ENCODE measurements at places on chromosomes 16 and 17. TPM values are rescaled to one million over a fixed set of nuclear protein-coding genes. Genes with fewer than 3 reads are reported as not detected.

GRCh38 chr17:5714993-5715392 lies 130.7 kb upstream of the NLRP1 start:
- DNase-seq = no peak

DNA sequence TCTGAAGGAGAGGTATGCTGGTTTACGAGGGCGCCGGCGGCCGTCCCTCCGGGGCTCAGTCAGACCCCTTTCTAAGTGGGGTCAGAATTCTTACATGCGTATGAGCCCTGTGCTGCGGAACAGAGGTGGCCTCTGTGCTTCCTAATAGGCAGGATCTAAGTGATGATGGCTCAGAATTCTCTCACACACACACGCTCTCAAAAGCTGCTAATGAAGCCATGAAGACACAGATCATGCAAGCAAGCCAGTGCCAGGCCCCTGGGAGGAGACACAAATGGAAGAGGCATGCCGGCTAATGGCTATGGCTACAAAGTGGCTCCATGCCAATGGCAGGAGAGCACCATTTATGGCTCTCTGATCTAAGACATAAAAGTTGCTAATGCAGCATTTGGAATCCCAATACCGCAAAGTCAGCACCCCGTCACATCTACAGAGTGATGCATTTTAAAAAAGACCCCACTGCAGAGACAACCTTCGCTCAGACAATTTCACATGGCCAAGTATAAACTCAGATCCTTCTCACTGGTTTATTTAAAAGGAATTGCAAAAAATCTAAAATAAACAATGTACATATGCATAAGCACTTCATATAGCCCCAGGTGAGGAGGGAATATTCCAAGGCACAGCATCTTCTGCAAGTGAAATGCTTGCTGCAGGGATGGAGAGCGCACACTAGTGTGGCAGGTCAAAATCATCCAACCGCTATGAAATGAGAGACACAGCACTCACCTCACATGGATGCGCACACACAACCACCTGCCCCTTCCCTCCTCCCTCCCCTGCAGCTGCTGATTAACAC lies 24.5 kb downstream of the NPLOC4 start:
- no peak for DNase-seq

GRCh38 chr17:42562388-42563142 lies 617 bp downstream of the COASY start:
- DNase-seq = no peak

DNA sequence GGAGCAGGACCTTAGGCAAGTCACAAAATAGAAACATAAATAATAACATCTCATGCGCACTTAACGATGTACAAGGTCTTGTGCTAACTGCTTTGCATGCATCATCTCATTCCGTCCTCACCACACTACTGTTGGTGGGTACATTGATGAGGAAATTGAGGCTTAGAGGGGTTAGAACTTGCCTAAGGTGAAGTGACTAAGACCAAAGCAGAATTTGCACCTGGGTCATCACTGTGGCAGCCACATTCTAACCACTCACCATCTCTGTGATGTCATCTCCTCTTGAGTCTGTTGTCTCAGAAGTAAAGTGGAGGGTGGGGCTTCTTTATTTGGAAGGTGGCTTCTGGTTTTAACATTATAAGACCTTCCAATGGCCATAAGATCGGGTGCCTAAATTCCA lies 20.4 kb upstream of the TRIM25 start:
- no peak for DNase-seq

DNA sequence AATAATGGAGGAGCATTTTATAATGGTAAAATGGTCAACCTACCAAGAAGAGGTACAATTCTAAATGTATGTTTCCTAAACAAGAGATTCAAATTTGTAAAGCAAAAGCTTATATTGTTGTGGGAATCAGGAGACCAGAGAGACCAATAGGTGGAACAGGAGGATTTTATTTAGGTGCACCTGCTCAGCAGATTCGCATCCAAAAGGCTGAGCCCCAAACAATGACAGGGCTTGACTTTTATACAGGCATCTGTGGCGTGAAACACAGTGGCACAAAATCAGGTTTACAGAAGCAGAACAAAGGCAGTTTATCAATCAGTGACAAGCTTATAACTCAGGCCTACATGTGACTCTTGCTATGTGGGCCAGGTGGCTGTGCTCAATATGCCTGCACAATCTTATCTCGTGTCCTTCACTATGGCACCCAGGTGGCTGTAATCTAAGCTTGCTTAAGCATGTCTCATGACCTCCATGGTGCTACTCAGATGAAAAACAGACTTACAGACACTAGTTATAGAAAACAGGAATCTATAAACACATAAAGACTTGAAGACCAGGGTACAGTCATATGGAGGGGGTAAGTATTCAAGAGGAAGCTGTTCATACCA lies 780.2 kb upstream of the CA10 start:
- DNase-seq = no peak

- peak; percentile 53 for DNase-seq
These were observed 237.2 kb downstream of the GSG1L start for GRCh38 chr16:27826081-27826892.

DNA sequence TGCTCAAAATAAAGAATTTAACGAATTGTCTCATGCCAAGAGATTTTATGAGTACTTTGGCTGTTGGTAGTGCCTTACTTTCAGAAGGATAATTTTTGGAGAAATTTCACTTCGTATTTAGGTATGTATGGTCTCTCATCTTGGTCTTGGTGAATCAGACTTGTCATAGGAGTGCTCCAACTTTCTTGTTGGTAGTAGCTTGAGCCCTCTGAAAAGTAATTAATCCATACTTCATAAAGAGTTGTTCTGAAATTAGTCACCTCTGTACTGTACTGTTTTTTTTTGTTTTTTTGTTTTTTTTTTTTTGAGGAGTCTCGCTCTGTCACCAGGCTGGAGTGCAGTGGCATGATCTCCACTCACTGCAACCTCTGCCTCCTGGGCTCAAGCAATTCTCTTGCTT lies 11.6 kb downstream of the ZNRF1 start:
- DNase-seq = no peak

- no peak for DNase-seq
These were observed 17.5 kb downstream of the MTHFSD start for GRCh38 chr16:86537486-86537885.

GRCh38 chr16:55915096-55915827 lies 40.1 kb upstream of the CES5A start:
- no peak for DNase-seq

- DNase-seq = peak; percentile 67
These were observed 222.3 kb downstream of the MSI2 start for GRCh38 chr17:57478478-57479250.

DNA sequence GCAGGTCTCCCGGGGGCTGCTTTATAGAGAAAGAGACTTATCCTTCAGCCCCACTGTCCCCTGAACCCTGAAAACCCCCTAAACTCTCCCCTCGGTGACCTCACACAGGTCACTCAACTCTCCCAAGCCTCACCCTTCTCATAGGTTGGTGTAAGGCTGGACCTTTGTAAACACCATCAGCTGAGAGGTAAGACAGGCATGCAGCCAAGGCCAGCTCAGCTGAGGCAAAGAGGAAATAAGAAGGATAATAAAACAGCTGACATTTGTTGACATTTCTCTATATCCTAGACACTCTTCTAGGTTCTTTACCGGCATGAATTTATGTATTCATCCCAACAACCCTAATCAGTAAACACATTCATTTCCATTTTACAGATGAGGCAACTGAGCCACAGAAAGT lies 134.3 kb downstream of the CCT6B start:
- DNase-seq = no peak

DNA sequence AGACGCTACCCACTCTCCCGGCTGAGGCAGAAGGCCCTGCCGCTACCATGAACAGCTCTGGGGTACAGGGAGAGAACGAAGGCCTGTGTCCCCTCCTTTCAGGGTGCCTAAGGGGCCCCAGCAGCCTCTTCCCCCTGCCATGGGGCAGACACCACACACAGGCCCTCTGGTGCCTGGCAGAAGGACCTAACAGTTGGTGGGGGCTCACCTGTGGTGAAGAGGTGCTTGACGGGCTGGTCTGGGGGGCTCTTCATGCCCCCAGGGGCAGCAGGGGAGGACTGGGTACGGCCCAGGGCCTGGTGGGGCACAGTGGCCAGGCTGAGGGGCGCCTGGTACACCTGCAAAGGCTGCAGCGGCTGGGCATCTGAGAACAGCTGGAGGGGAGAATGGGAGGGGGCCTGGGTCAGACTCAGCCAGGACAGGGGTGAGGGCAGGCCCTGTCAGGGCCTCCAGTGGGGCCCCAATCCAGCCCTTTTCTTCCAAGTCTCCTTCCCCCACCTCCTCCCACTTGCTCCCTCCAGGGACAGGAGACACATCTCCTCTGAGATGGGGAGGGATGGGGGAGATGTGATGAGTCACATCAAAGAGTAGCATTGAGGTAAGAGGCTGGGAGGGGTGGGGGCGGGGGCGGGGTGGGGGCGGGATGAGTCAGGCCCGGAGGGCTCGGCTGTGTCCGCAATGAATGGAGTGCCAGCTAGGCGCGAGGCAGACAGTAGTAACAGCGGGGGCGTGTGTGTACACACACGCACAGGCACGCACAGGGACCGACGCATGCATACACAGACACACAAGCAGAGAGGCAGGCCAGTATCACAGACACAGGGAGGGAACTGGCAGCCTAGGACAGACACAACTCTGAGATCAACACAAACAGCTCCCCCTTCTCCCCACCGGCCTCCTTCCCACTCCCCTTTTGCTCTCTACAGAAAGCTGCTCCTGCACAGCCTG lies 16.1 kb downstream of the G6PC3 start:
- no peak for DNase-seq

- DNase-seq = no peak
These were observed 239.2 kb upstream of the GSE1 start for GRCh38 chr16:85373741-85374570.

DNA sequence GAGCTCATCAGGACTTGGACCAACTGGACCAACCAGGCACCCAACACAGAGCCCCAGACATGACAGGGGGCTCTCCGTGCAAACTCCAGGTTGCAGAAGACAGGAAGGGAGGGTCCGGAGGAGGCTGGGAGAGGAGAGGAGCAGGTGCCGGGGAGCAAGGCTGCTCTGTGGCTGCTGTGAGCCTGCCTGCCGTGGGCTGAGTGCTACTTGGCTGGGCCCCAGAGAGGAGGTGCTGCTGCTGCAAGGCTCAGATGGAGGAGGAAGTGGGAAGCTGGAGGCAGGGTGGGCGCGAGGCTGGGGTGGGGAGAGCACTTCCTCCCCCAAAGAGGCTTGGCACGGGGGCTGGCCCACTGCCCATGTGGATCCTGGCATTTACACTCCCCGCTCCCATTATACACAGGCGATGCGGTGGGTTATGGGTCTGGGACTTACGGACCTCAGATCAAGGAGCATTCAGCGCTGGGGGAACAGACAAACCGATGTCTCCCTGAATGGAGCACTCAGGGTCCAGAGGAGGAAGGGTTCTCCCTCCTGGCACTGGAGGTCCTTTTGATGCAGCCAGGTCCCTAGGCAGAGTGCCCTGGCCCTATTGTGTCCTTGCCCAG lies 15.9 kb downstream of the EPOP start:
- DNase-seq = peak; percentile 82

DNA sequence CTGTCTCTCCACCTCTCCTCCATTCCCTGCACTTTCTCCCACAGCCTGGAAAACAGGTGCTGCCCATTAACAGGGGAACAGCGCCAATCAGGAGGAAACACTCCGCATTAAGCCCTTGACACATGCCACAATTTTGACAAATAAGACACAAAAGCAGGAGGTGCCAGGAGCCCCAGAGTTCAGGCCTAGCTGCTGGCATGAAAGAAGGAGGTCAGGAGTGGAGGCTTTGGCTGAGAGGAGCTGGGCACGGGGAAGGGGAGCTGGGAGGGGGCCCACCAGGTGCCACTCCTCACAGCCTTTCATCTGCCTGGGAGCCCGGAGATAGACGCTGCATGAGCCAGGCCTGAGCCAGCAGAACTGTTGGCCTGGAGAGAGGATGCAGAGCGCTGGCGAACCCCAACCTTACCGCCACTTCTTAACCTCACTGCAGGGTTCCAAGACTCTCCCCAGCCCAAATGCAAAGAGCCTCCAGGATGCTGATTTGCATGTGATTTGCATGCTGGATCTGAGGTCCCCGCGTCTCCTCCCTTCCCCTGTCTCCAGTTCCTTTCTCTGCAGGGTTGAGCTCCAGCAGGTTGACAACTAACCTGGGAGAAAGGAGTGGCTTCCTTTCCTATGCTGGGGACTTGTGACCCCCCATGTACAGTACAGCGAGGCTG lies 139.8 kb upstream of the SDK2 start:
- peak; percentile 71 for DNase-seq

- DNase-seq = no peak
These were observed 36.8 kb downstream of the GDPD1 start for GRCh38 chr17:59257101-59257500.

DNA sequence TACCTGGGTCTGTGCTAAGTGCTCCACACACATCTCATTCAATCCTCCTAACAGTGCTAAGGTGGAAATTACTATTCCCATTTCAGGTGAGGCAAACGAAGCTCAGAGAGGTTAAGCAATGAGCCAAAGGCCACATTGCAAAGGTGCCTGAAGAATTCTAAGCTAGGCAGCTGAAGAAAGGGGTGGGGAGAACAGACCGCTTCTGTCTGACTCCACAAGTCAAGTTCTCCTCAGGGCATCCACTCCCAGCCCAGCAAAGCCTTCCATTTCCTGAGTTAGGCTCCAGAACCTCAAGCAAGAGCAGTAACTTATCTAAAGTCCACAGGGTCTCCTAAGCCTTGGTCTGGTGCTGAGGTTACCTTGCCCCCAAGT lies 27.0 kb upstream of the MRPS23 start:
- DNase-seq = no peak

- DNase-seq = no peak
These were observed 15.1 kb downstream of the ANKFY1 start for GRCh38 chr17:4248504-4249277.

DNA sequence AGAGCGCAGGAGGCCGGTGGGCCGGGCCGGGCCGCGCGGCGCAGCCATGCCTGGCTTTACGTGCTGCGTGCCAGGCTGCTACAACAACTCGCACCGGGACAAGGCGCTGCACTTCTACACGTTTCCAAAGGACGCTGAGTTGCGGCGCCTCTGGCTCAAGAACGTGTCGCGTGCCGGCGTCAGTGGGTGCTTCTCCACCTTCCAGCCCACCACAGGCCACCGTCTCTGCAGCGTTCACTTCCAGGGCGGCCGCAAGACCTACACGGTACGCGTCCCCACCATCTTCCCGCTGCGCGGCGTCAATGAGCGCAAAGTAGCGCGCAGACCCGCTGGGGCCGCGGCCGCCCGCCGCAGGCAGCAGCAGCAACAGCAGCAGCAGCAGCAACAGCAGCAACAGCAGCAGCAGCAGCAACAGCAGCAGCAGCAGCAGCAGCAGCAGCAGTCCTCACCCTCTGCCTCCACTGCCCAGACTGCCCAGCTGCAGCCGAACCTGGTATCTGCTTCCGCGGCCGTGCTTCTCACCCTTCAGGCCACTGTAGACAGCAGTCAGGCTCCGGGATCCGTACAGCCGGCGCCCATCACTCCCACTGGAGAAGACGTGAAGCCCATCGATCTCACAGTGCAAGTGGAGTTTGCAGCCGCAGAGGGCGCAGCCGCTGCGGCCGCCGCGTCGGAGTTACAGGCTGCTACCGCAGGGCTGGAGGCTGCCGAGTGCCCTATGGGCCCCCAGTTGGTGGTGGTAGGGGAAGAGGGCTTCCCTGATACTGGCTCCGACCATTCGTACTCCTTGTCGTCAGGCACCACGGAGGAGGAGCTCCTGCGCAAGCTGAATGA lies 606 bp downstream of the THAP11 start:
- peak; percentile 90 for DNase-seq

Gene TBC1D3D
- total RNA-seq = 0.95 TPM

Gene KRTAP2-3
- total RNA-seq = not detected

Gene IL32
- 56.8 TPM for total RNA-seq

Gene CTRL
- 1.2 TPM for total RNA-seq

Gene PHF23
- total RNA-seq = 27.5 TPM
